ENCODE measurements at places on chromosomes 6 and 20.

GRCh38 chr6:155023717-155024116, 28.6 kb downstream of the TIAM2 start:
- no peaks in the 10 kb centered on the region for H3K27me3 ChIP-seq
- DNase-seq = no peak
- H3K4me1 ChIP-seq = no peaks in the 10 kb centered on the region
- no peak overlapping the region for H3K4me3 ChIP-seq

- H3K36me3 ChIP-seq = no peaks in the 10 kb centered on the region
- no peak overlapping the region for H3K27ac ChIP-seq
- H3K4me1 ChIP-seq = no peaks in the 10 kb centered on the region
- DNase-seq = no peak
- no peak overlapping the region for H3K4me3 ChIP-seq
- peaks cover 23% of the 10 kb centered on the region for H3K27me3 ChIP-seq
These were observed 101.8 kb upstream of the PREP start for GRCh38 chr6:105504706-105505105.

DNA sequence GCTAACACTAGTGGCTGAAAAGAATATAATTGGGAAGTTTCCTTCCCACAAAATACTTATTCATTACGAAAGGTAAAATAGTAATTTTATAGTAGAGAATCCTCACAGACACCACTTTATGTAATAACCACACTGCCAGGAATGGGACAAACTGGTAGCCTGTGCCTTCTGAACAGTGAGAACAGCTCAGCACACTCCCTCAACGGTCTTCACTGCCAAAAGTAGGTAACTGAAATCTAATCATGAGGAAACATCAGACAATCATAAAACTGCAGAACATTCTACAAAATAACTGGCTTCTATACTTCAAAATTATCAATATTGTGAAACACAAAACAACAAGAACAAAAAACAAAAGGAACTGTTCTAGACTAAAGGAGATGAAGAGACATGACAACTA, 44.1 kb downstream of the NUP153 start:
- no peaks in the 10 kb centered on the region for H3K27me3 ChIP-seq
- H3K36me3 ChIP-seq = peaks cover 25% of the 10 kb centered on the region
- DNase-seq = no peak
- no peak overlapping the region for H3K4me3 ChIP-seq
- peaks cover 7% of the 10 kb centered on the region for H3K4me1 ChIP-seq

DNA sequence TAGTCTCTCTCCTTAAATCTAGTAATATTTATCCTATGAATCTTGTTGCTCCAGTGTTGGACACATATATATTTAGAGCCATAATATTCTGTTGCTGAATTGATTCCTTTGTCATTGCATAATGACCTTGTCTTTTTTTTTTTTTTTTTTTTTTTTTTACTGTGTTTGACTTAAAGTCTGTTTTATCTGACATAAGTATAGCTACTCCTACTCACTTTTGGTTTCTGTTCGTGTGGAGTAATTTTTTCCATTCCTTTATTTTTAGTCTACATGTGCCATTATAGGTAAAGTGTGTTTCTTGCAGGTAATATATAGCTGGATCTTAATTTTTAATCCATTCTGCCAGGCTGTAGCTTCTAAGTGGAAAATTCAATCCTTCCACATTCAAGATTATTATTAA, 166.5 kb downstream of the GMDS start:
- no peak for DNase-seq
- H3K4me3 ChIP-seq = no peak overlapping the region
- no peak overlapping the region for H3K27ac ChIP-seq
- no peaks in the 10 kb centered on the region for H3K27me3 ChIP-seq
- H3K4me1 ChIP-seq = no peaks in the 10 kb centered on the region

DNA sequence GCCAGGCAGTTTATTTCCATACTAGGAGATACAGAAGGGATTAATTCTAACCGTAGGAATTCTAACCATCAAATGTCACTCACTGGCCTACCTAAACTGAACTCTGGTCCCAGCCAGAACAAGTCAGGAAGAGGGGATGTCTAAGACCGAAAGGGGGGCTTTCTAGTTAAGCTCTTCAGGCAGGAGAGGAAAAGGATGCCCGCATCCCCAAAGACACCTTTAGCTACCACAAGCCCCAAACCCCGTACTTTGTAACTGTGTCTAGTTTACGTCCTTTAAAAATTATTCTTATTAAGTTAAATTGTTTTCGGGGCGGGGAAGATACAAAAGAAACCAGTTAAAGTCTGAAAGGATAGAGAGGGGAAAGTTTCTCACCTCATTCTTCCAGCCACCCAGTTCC, 1.2 kb upstream of the ZNF76 start:
- H3K27me3 ChIP-seq = no peaks in the 10 kb centered on the region
- H3K36me3 ChIP-seq = no peaks in the 10 kb centered on the region
- H3K27ac ChIP-seq = peak overlapping the region; percentile 97
- H3K4me1 ChIP-seq = peaks cover 41% of the 10 kb centered on the region

DNA sequence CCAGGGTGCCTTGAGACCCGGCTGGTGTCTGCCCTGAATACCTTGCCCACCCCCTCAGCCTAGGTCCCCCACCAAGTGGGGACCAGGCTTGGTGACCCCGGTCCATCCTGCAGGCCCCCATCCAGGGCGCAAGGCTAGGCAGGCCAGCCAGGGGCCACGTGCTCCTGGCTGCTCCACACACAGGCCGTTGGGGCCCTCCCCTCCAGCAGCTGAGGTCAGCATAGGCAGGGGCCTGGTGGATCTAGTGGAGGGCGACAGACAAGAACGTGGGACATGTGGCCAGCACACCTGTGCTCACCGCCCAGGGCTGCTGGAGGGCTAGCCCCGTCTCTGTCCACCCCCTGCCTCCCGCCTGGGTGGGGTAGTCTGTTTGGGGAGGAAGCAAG, 7.5 kb upstream of the HRH3 start:
- no peak for DNase-seq
- no peak overlapping the region for H3K27ac ChIP-seq
- H3K4me1 ChIP-seq = no peaks in the 10 kb centered on the region
- H3K27me3 ChIP-seq = peaks cover 53% of the 10 kb centered on the region
- no peak overlapping the region for H3K4me3 ChIP-seq

GRCh38 chr6:46175446-46175845, 4.7 kb upstream of the ENPP5 start:
- no peak overlapping the region for H3K27ac ChIP-seq
- H3K4me3 ChIP-seq = no peak overlapping the region
- H3K36me3 ChIP-seq = no peaks in the 10 kb centered on the region
- H3K4me1 ChIP-seq = peaks cover 2% of the 10 kb centered on the region
- no peak for DNase-seq

DNA sequence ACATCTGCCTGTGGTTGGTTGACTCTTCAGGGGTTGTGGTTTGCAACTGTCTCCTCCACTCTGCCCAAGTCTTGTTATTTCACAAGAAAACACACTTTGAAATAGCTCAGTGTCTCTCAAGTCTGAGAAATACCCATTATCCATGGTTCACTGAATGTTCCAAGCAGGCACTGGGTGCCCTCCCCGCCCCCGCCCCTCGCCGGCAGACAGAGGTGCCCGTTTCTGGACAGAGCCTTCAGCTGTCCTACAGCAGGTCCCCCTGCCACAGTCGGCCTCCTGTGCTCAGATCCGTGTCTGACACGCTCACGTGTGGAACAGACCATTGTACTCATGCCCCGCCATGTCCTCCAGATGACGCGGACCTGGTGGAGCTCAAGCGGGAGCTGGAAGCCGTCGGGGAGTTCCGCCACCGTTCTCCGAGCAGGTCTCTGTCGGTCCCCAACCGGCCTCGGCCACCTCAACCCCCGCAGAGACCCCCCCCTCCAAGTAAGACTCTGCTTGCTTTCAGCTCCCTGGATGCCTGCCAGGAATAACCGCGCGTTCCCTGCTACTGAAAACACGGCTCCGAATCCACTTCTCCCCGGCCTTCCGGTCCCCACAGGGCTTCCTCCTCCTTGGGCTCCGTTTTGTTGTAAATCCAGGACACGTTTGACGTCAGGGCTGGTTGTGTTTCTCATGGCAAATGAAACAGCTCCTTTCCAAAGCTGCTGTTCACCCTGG, 81.4 kb downstream of the SERAC1 start:
- no peaks in the 10 kb centered on the region for H3K4me1 ChIP-seq
- H3K27ac ChIP-seq = no peak overlapping the region
- H3K4me3 ChIP-seq = no peak overlapping the region
- no peaks in the 10 kb centered on the region for H3K36me3 ChIP-seq

- no peak overlapping the region for H3K4me3 ChIP-seq
- no peak for DNase-seq
- no peaks in the 10 kb centered on the region for H3K36me3 ChIP-seq
- no peak overlapping the region for H3K27ac ChIP-seq
- H3K4me1 ChIP-seq = peaks cover 7% of the 10 kb centered on the region
These were observed 180.6 kb downstream of the TBX18 start for GRCh38 chr6:84583784-84584183.

DNA sequence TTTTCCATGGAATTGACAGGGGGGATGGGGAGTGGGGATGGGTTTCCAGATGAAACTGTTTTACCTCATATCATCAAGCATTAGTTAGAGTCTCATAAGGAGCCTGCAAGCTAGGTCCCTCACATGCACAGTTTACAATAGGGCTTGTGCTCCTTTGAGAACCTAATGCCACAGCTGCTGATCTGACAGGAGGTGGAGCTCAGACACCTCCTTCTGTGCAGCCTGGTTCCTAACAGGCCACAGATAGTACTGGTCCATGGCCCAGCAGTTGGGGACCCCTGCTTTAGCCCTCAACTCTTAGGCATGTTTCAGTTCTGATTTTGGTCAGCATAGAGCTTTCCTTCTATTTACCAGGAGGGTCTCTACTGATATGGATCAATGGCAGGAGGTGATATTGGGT, 251.6 kb downstream of the LAMA2 start:
- DNase-seq = no peak
- no peaks in the 10 kb centered on the region for H3K4me1 ChIP-seq
- H3K27me3 ChIP-seq = no peaks in the 10 kb centered on the region
- H3K4me3 ChIP-seq = no peak overlapping the region
- H3K36me3 ChIP-seq = no peaks in the 10 kb centered on the region

DNA sequence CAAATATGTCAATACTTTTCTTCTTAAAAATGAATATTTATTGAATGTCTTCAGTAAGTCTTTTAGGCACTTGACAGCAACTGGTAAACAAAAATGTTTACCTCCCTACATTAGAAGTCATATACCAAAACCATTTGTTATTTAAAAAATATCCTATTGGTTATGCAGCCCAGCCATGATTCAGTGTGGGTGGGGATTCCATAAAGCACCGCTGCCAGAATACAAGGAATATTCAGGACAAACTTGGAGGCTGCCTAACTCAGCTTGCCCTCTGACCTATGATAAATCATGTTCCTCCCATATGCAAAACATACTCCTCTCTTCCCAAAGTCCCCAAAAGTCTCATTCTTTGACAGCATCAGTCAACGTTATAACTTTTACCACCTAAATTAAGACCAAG, 486.8 kb upstream of the IRAK1BP1 start:
- H3K4me1 ChIP-seq = no peaks in the 10 kb centered on the region
- no peak overlapping the region for H3K4me3 ChIP-seq
- no peak for DNase-seq
- no peak overlapping the region for H3K27ac ChIP-seq
- no peaks in the 10 kb centered on the region for H3K36me3 ChIP-seq

DNA sequence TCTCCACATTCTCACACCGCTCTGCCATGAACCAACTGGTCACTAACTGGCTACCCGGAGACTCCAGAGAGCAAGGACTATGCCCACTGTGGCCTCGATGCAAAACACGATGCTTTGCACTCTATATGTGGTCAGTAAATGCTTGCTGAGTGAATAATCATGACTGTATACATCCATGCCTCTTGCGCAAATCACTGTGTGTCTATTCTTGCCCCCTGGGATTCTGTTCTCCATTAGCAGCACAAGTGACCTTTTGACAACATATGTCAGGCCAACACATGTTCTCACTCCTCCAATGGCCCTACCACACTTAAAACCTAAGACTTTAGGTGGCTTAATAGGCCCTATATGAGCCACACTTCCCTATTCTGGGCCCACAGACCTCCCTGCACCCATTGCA, 16.9 kb downstream of the KIF16B start:
- H3K27me3 ChIP-seq = no peaks in the 10 kb centered on the region
- no peak for DNase-seq
- no peak overlapping the region for H3K4me3 ChIP-seq
- H3K27ac ChIP-seq = no peak overlapping the region
- H3K4me1 ChIP-seq = peaks cover 49% of the 10 kb centered on the region

DNA sequence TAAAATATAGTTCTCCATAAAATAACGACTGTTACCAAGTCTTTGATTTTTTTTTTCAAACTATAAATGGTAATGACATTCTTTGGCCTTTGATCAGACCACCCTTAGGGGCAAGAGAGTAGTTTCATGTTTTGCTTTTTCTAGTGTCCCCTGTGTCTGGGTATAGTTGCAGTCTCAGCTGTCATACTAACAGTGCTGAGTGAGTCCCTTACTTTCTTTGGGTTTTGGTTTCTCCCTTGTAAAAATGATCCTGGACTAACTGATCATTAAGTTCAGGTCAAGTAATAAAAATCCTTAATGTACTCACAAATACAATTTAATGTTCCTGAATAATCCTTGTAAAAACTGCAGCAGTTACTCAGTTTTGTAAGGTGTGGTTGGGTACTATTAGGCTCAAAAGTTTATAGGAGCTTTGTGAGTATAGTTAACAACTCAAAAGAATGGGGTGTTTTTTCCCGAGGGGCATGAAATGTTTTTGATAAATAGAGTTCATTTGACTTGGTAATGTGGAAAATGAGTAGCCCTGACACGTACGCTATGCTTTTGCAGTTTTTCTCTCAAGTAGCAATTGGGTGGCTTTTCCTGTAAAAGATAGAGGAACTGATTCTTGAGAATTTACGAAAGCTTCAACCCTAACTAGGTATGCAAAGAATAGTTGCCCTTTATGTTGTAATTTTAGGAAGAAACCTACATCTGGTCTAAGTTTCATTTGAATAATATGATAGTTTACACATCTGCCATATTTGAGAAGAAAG, 6.2 kb downstream of the PTPN1 start:
- H3K4me3 ChIP-seq = peak overlapping the region; percentile 76
- peak; percentile 71 for DNase-seq
- H3K36me3 ChIP-seq = no peaks in the 10 kb centered on the region
- H3K4me1 ChIP-seq = peaks cover 99% of the 10 kb centered on the region
- H3K27me3 ChIP-seq = no peaks in the 10 kb centered on the region

- no peaks in the 10 kb centered on the region for H3K27me3 ChIP-seq
- peaks cover 68% of the 10 kb centered on the region for H3K4me1 ChIP-seq
- H3K36me3 ChIP-seq = peaks cover 8% of the 10 kb centered on the region
These were observed 75.5 kb downstream of the ZDHHC14 start for GRCh38 chr6:157456524-157456829.

- H3K4me3 ChIP-seq = no peak overlapping the region
- DNase-seq = no peak
- H3K27me3 ChIP-seq = no peaks in the 10 kb centered on the region
- peaks cover 8% of the 10 kb centered on the region for H3K36me3 ChIP-seq
- H3K4me1 ChIP-seq = peaks cover 16% of the 10 kb centered on the region
These were observed 73.8 kb upstream of the SCP2D1 start for GRCh38 chr20:18739751-18740166.

DNA sequence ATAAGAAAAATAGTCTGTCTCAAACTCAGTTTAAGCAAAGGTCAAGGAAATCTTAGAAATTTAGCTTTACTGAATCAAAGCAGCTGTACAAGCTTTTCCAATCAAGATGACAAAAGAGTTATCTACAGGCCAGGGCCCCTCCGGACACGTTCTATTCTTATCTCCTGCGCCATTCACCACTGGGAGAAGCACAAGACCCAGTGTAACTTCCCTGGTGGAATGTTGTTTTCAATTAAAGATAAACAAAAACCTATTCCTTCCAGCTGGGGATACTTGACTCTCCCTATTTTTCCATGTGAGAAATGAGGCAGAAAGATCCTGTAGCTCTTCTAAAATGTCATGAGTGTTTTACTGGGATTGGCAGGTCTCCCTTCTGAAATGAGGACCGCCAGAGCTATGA, 123.3 kb downstream of the TBX18 start:
- H3K4me1 ChIP-seq = no peaks in the 10 kb centered on the region
- no peaks in the 10 kb centered on the region for H3K27me3 ChIP-seq
- no peaks in the 10 kb centered on the region for H3K36me3 ChIP-seq
- H3K4me3 ChIP-seq = no peak overlapping the region
- DNase-seq = no peak

All from naive B cell (primary cell).